ENCODE measurements at places on chromosomes 16 and 17.

GRCh38 chr16:81198635-81199034, 39.9 kb upstream of the BCO1 start:
- DNase-seq = no peak

- DNase-seq = no peak
These were observed 31.9 kb upstream of the HOXB13 start for GRCh38 chr17:48760411-48760810.

DNA sequence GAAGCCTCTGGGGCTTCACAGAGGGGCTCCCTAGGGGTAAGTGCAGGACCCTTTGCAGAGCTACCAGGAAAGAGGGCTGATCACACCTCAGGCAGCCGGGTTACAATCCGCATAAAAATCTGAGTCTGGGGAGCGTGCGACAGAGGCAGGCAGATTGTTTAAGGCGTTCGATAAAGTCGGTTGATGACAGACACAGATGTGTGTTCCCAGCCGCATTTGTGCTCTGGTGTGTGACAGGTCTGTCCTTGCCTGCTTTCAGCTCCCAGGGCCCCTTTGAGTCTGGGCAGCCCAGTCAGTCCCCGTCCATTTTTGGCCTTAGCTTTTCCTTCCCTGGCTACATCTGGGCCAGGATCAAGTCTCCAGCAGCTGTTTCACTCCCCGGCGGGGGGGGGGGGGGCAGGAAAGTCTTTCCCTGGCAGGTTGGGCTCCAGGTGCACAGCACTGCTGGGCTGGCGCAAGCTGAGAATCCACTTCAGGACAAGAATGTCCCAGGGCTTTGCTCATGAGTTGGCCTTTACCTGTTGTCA, 1.3 kb upstream of the ZACN start:
- no peak for DNase-seq

GRCh38 chr16:88697831-88698615, 8.2 kb downstream of the RNF166 start:
- no peak for DNase-seq

DNA sequence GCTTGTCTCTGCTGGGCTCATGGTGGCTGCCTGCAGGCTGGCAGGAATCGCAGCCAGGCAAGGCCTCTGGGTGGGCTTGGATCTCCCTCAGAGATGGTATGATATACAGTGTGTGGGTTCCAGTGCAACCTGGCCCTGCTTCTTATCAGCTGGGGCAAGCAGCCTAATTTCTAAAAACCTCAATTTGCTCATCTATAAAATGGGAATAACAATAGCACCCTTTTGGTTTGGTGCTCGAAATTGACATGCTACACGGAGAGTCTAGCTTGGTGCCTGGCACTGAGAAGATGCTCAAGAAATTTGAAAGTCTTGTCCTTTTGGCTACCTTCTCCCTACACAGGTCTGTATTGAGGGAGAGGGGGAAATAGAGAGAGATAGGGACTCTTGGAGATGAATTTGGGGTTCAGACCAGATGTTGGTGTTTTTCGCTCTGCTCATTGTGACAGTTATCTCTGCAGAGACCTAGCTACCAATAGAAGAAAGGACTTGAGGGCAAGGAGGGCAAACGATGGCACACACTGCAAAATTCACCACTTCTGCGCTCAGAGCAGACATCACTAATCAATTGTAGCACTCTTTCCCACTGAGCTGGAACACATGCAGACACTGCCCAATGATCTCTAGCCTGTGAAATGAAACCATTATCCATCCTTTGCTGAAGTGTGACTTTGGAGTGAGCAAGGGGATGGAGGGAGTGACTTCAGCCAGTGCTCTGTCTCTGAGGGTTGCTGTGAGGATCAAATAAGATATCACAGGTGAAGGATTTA, 15.6 kb downstream of the BEAN1 start:
- DNase-seq = no peak

DNA sequence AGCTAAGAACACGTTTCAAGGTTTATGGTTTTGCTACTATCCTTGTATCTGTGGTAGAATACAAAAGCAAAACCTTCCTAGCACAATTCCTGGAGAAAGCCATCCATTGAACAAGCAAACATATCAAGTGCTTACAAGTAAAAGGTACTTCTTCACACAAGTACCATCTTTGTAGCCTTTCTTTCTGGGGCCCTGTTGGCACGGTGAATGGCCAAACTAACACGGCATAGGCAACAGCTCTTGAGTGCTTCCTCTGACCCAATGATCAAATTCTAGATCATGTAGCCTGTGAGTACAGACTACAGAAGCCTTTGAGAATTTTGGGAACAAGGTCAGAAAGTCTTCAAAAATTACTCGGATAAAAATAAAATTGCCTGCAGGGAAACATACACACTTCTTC, 57.9 kb downstream of the ANKFY1 start:
- DNase-seq = no peak

GRCh38 chr16:15966836-15967546, 17.6 kb downstream of the ABCC1 start:
- no peak for DNase-seq

DNA sequence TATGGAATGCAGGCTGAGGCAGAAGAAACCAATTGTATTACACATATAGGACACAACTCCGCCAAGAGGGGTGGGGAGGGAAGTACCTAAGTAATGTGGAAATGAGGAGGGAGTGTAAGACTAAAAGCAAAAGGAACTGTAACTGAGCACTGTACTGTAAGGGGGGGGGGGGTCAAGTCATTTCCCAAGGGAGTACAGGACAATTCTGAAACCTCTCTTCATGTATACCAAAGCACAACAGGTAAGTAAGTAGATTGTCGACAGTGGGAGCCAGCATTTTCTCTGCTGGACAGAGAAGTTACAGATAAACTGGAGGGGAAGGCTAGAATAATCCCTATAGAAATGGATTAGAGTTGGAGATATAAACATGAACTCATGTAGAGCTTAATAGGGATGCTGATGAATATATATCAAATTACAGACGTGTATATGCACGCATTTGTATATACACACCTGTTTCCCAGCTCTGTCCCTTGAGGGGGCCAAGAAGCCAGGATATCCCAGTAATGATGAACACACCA, 6.4 kb downstream of the USP22 start:
- no peak for DNase-seq

DNA sequence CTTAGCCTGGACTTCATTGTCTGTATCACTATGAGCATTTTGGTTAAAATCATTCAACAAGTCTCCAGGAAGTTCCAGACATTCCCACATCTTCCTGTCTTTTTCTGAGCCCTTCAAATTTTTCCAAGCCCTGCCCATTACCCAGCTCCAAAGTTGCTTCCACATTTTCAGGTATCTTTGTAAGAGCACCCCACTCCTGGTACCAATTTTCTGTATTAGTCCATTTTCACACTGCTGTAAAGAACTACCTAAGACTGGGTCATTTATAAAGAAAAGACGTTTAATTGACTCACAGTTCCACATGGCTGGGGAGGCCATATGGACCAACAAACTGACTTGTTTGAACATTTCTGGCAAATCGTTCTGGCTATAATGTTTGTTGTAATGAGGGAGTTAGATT, 67.4 kb downstream of the CDRT15 start:
- no peak for DNase-seq

DNA sequence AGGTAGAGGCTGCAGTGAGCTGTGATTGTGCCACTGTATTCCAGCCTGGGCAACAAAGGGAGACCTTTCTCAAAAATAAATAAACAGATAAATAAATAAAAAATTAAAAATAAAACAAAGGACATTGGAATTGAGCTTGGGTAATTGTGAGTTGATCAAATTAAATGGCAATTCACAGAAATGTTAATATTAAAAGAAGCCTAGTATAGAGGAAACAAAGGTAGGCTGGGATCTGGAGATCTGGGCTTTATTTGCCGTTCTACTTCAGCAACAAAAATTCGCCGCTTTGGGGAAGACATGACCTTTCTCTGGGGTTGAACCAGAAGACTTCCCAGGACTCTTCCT, 332 bp upstream of the VPS25 start:
- no peak for DNase-seq

DNA sequence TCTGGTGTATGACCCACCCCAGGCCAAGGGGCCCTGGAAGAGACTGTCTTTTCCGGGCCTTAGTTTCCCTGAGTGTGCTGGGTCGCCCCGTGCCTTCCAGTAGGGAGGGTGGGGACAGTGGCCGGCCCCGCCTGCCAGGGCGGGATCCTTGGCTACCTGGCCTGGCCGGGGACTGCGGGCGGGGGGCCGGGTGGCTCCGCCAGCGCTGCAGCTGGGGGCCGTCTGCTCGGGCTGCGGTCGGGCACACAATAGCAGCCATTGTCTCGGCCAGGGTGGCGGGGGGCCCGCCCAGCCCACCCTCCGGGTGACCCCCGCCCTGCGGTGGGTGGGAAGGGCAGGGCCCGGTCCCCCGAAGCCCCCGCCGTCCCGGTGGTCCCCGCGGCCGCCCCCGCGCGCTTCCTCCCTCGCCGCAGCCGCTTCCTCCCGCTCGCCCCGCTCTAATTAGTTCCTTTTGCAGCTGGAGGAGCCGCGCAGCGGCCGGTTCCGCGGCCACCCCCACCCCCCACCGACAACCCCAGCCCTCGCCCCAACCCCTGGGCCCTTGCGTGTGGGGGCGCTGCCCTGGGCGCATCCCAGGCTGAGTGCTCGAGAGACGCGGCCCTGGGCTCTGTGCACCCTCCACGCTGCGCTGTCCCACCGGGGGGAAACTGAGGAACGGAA, 11.6 kb downstream of the GLIS2 start:
- no peak for DNase-seq

- DNase-seq = no peak
These were observed 10.2 kb upstream of the CBX8 start for GRCh38 chr17:79806863-79807720.

DNA sequence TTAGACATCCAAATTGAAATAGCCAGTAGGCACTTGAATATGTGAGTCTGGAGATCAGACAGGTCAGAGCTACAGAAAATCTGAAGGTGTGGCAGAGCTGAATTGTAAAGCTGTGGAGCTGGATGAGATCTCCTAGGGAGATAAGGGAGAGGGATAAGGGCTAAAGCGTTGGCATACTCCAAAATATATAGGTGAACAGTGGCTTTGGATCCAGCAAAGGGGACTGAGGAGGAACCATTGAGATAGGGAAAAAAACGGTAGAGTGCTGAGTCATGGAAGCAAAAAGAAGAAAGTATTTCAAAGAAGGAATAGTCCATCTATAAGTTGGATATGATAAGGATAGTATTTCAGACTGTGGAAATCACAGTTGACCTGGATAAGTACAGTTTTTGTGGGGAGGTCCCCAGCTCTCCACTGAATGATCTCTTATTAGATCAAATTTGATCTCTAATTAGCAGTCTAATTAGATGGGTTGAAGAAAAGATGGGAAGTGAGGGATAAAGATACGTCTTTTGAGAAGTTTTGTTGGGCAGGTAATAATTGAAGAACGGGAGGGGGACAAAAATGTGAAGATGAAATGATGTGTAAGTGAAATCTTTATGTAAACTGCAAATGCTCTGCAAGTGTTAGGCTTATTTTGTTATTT, 587 bp upstream of the DBF4B start:
- no peak for DNase-seq

DNA sequence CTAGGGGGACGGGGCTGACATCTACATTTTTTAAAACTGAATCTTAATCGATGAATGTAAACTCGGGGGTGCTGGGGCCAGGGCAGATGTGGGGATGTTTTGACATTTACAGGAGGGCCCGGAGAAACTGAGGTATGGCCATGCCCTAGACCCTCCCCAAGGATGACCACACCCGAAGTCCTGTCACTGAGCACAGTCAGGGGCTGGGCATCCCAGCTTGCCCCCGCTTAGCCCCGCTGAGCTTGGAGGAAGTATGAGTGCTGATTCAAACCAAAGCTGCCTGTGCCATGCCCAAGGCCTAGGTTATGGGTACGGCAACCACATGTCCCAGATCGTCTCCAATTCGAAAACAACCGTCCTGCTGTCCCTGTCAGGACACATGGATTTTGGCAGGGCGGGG, 21.4 kb downstream of the ADAM11 start:
- DNase-seq = no peak

DNA sequence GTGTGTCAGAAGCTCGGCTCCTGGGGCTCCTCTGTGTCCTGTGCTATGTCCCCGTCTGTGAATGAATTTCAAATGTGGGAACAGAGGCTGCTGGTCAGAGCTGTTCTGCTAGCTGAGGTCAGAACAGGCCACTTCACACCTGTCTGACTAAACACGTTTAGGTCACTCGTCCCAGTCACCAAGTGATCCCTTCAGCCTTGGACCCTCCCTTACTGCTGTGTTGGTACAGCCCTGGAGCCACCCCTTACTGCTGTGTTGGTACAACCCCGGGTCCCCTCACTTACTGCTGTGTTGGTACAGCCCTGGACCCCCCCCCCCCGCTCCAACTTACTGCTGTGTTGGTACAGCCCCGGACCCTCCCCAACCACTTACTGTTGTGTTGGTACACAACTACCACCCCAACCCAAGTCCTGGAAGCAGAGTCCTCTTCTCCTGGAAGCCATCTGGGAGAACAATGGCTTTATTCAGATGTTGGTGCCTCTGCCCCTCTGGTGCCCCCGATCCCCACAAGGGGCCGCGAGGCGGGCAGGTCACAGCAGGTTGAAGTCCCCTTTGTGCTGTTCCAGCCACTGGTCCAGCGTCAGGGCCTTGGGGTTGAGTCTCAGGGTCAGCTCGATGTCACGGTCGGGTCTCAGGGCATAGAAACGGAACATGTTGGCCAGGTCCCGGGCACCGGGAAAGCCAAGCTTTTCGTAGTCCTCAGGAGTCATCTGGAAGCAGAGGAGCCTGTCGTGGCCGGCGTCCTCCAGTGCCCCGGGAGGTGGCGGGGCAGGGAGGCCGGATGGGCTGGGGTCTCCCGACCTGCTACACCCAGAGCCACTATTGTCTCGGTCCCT, 13.0 kb downstream of the NMRAL1 start:
- no peak for DNase-seq

- DNase-seq = no peak
These were observed 5.8 kb downstream of the PDK2 start for GRCh38 chr17:50100921-50101345.

- no peak for DNase-seq
These were observed 662.5 kb downstream of the CDH11 start for GRCh38 chr16:64459402-64459801.

All from GM12892 (cell line).